ENCODE measurements at places on chromosomes 12 and 14.

GRCh38 chr12:88400302-88400701, 180.0 kb downstream of the KITLG start:
- no peak for DNase-seq

- DNase-seq: no peak
Observed at GRCh38 chr12:113962733-113963132, 3.4 kb downstream of the RBM19 start.

- no peak for DNase-seq
Observed at GRCh38 chr12:32843528-32844095, 53.0 kb downstream of the PKP2 start.

DNA sequence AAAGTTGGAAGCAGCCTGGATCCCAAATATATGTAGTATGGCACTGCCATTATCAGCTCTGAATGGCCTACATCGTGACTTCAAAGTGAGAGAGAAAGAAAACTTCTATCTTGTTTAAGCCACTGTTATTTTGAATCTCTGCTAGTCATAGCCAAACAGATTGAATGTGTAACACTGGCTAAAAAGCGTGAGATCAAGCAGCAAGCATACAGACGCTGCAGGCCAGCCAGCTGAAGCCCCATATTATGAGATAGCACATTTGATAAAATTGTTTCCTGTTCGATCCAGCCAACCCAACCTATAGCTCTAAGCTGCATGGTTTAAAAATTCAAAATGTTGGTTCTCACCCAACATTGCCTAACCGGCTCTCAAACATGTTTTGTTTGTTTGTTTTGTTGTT, 95.0 kb downstream of the DUSP6 start:
- no peak for DNase-seq

DNA sequence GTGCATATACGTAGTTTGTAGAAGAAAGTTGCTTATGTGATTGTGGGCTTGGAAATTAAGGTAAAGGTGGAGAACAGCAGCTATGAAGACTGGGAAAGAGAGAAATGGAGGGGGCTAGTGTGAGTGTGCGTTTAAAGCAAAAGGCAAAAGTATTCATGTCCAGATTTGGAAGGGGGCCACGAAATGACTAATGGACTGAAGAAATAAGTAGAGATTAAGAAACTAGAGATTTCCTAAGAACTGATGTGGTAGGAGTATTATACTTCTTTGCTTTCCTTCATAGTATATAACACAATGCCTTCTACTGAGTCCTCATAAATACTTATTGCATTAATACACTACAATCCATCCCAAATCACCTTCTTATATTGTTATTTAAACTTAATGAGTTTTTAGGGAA, 298.6 kb upstream of the NOVA1 start:
- no peak for DNase-seq

DNA sequence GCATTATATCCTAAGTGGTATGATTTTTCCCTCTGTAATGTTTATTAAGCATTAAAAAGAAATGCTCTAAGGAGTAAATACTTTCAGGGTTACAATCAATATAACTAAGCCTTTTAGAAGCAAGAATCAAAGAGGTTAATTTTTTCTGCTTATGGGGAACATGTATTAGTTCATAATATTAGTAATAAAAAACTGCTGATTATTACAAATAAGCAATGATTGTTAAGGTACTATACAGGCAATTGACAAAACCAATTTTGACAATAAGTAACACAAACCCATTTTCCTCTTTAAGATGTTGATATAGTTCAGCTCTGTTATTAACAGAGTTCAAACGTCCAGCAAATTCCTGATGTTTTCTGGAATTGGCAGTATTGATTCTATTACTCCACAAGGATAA, 31.8 kb downstream of the INTS13 start:
- DNase-seq: no peak

Measured in amniotic stem cell (primary cell).